ENCODE measurements at places on chromosomes 16 and 17.

- no peak for DNase-seq
Observed at GRCh38 chr17:73196500-73196899, 3.6 kb downstream of the COG1 start.

- DNase-seq = peak; percentile 28
Observed at GRCh38 chr17:1473170-1473569, 17.1 kb upstream of the CRK start.

DNA sequence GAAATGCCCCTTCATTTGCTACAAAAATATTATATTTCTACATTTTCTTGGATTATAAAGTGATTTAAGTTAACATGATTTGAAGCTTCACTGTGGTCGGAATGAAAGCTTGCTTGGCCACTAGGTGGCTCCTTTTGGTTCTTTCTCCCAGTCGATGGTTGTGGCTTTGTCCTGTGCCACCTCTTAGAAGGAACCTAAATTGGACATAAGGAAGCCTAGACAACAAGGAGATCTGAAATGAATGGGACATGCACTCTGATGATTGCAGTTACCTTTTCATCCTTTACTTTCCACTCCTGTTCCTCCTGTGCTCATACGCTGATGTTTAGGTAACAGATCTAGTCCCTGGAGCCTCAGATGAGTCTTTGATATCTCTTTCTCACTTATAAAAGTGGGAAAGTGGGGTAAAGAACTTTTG is 39.2 kb downstream of the FTO start:
- peak; percentile 2 for DNase-seq

DNA sequence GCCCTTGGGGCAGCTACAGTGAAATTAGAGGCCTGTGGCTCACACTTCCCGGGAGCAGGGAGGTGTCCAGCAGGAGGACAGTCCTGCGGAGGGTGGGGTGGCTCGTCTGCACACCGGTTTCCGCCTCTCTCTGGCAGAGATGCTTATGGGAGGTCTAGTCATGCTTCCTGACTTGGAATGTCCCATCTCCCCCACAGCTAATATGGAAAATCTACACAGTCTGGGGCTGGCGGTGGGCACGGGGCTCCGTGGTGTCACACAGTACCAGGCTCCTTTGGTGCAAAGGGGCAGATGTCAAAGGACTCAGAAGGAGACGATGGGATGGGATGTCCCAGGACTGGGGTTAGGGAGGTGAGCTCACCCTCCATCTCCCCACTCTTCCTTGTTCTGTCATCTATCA is 44.1 kb upstream of the DOC2B start:
- DNase-seq = no peak

- DNase-seq = no peak
Observed at GRCh38 chr16:53090591-53091411, 36.0 kb downstream of the CHD9 start.

DNA sequence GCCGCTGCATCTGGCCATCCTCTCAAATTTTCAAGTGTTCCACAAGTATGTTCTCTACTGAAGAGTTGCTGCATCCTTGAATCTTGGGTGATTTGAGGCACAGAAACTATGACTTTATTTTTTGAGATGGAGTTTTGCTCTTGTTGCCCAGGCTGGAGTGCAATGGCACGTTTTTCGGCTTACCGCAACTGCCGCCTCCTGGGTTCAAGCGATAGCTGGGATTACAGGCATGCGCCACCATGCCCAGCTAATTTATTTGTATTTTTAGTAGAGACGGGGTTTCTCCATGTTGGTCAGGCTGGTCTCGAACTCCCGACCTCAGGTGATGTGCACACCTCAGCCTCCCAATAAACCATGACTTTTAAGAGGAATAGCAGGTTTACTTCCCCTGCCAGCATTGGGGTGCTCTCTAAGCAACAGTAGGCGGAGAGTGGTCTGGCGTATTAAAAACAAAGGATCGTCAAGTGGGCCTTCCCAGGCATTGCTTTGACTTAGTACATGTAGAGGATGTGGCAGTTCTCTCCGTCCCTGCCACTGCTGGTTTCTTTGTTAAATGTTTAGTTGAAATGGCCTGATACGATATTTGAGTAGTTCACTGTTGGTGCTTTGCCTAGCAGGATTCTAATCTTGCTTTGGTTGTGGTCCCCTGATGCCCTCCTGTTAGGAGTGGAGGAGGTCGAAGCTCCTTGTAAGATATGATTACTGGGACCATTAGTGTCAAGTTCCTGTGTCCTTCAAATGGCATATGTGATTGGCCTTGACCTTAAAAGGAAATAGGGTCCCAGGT is 9.5 kb downstream of the PYCARD start:
- no peak for DNase-seq

DNA sequence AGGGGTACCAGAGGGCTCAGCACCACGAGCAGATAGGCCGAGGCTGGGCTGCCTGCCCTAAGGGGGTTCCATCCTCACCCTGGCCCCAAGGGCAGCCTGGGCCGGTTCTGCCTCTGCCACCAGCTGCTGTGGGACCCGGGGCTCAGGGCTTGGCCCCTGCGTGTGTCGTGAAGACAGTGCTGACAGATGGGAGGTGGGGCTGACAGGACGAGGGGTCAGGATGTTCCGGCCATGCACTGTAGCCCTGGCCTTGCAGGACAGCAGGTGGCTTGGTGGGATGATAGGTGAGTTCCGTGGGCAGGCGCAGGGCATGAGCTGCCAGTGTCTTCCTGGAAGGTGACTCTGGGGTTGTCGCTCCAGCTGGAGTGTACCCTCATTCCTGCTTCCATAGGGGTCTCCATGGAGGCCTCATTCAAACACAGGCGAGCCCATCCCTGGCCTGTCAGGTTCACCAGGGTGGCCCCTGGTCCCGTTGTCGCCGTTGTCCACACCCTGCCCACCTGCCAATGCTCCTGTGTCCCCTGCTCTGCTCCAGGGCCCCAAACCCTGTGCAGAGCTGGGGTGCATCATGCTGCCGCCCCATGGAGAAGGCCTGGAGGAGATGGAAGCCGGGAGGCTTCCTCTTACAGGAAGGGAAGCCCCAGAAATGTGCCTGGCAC is 57.2 kb downstream of the WDR45B start:
- DNase-seq = no peak
